A172 (cell line): ENCODE measurements at places on chromosomes 11 and 22.
A peak's percentile ranks its signal among the peaks of the same experiment; 100 is the strongest.

GRCh38 chr11:102158164-102158735 is 48.0 kb downstream of the YAP1 start:
- DNase-seq: no peak

DNA sequence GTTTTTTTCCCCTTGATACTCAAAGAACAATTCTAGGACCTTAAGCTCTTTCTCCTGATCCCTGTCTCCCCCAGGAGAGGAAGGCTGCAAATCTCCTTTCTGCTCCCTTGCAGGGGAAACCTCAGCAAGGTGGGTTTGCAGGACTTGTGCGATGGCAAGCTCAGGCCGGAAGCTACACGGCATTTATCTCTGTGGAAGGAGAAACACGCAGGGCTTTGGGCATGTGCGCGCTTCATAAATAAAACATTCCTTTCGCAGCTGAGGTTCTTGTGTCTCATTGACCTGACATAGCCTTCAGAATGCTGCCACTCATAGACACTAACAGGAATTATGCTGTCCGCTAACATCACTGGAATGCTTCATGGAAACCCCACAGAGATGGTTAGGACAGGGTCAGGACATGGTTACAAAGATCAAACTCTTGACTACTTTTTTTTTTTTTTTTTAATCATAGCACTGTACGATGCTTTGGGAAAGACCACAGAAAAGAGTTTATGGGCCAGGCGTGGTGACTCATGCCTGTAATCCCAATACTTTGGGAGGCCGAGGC is 42.6 kb downstream of the SLN start:
- DNase-seq: no peak

- DNase-seq: no peak
Observed at GRCh38 chr22:49781289-49781782, 46.3 kb downstream of the BRD1 start.

DNA sequence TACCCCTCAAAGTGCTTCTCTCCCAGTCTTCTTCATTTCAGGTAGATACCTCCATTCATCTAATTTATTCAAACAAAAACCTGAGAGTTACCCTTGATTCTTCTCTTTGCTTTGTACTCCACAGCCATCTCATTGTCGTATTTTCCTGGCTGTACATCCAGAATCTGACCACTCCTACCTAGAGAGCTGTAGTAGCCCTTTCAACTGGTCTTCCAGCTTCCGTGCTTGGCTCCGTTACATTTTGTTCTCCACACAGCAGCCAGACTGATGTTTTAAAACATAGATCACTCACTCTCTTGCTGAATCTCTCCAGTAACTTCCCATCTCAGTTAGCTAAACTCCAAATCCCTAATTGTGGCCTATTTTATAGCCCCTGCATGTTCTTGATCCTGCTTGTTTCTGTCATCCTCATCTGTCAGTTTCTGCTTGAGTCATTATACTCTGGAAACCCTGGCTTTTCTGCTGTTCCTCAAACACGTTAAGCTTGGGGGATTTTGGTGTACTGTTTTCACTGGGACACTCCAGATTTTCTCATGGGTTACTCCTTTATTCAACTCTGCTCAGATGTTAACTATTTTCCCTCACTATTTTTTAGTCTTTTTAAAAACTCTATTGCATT is 7.4 kb downstream of the SPCS2 start:
- DNase-seq: no peak

GRCh38 chr11:96215110-96215782 is 127.7 kb downstream of the MAML2 start:
- DNase-seq: peak; percentile 52

GRCh38 chr11:45919806-45920530 is 2.3 kb upstream of the PEX16 start:
- DNase-seq: no peak
